Renal pelvis (tissue), 12 donors: ENCODE measurements at places on chromosomes 3 and 15.

- peak; percentile 31 for DNase-seq
Observed at GRCh38 chr3:186209810-186210752, 101.2 kb upstream of the ETV5 start.

GRCh38 chr15:70065006-70065722 is 32.6 kb downstream of the TLE3 start:
- no peak for DNase-seq

DNA sequence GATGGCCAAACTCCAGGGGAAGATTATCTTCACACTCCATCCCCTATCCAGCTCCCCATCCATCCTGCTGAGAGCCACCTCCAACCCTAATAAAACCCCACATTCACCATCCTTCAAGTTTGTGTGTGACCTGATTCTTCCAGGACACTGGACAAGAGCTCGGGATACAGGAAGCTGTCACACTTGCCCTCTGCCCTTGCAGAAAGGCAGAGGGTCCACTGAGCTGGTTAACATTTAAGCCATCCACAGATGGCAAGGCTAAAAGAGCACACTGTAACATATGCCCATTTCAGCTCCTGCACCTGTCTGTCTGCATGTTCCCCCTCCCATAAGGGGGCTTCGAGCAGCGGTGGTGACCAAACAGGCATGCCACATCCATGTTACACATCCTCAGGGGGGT is 29.8 kb downstream of the SETMAR start:
- no peak for DNase-seq

GRCh38 chr3:34884007-34884406 is 755.3 kb upstream of the ARPP21 start:
- no peak for DNase-seq

DNA sequence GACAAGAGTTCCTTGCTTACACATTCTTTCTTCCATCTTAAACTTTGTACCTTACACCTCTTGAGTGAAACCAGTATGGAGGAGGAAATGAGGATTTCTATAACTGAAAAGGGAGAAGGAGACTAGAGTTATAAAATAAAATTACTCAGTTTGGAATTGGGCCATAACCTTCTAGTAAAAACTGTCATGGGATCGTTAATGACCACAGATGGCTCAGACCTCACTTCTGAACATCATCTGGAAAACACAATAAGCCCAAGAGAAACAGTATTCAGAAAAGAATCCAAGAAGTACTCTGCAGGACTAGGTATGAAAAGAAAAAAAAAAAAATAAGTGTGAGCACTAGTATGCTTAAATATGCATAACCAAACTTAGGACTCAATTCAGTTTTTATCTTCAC is 12.1 kb downstream of the GAP43 start:
- no peak for DNase-seq

DNA sequence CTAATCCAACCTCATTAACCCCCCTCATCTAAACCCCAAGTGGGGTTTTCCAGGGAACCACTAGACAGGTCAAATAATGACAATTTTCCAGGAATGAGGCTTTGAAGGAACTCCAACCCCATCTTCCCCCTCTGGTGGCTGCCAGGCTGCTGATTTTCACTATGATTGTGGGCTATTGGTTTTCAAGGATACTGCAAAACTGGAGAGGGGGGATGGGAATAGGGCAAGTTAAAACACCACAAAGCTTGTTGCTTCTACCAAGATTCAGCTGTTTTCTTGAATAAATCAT is 10.4 kb upstream of the ZNF662 start:
- DNase-seq: no peak

DNA sequence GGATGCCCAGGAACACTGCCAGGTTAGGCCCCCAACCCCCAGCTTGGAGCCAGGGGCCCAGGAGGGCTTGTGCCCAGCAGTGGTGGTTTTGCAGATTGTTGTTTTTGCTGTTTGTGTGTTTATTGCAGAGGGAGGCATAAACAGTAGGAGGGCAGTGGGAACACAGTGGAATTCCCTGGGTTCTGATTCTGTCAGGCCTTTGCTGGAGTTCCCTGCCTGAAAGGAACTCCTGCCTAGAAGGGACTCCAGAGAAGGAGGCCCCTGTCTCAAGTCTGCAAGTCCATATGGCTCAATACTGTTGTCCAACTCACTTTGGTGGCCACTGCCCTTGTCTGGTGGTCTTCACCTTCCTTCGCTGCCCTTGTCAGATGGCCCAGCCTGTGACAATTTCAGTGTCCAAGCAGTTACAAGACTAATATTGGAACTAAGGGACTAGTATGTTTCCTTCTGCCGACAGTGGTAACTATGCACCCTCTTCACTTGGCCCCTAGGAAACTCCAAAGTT is 47.4 kb upstream of the RAB6B start:
- DNase-seq: no peak

- peak; percentile 85 for DNase-seq
Observed at GRCh38 chr3:141370065-141370533, 1.8 kb downstream of the ZBTB38 start.

DNA sequence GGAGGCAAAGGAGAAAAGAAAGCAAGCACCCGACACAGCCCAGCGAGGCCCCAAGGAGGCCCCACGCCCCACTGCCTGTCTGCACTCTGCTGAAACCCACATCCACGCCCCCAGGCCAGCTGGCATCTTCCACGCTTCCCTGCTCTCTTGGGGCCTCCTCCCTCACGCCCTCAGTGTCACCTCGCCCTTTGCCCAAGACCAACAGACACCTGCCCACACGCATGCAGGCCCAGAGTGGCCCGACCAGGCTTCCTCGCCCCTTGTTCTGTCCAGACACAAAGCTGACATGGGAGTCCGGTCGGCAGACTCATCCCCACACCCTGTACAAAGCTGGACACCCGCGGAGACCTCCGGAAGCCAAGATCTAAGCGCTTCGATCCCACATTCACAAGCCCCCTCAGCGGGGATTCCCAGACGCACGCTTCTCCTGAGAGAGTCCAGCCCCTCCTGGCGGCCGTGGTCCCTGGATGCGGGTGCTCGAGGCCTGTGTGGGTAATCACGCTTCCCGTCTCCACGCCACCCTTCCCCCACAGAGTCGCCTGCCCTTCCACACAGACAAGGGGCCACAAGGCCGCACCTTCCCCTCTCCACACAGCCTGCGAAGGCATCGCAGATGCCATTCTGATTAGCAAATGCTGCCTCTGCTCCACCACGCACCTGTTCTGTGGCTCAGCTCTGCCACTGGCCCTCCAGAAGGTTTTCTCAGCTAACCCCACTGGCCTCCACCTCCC is 176.6 kb downstream of the XXYLT1 start:
- peak; percentile 42 for DNase-seq

DNA sequence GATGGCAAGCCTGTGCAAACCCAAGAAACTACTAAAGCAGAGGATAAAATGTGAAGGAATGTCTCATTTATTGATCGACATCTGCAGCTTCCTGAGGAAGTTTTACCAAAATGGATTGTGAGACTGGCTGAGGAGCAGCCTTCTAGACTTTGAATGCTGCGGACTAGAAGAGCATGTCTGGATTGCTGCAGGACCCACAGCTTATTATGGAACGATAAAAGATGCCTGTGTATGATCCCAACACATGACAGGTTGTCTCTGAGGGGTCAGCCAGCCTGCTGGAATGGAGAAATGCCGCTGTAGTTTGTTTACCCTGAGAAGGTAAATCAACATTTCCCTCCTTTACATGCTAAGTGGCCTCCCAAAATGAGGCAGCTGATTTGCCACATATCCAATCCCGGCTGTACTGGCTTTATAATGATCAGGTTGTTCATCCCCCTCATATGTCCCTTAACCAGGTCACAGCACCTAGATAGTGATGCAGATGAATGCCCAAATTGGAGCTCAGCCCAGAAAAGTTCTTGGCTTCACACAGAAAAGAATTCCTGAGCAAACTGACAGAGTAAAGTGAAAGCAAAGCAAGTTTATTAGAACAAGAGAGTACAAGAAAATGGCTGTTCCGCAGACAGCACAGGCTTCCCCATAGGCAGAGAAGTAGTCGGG is 63.9 kb downstream of the IL12A start:
- DNase-seq: no peak

DNA sequence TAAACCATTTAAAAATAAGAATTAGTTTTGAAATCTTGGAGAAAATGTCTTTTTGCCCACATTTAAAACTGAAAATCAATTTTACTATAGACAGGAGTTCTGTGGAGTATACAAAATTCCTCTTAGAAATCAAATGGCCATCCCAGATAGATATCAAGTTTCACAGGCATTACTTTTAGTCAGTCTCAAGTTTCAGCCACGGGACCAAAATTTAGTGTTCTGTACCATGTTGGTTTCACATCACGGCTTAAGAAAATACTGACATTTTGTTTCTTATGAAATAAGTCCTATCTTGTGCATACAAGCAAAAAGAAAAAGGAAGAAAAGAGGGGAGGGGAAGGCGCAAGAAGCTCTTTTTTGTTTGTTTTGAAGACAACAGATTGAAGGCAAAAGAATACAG is 45.7 kb downstream of the EIF2AK4 start:
- DNase-seq: peak; percentile 37

DNA sequence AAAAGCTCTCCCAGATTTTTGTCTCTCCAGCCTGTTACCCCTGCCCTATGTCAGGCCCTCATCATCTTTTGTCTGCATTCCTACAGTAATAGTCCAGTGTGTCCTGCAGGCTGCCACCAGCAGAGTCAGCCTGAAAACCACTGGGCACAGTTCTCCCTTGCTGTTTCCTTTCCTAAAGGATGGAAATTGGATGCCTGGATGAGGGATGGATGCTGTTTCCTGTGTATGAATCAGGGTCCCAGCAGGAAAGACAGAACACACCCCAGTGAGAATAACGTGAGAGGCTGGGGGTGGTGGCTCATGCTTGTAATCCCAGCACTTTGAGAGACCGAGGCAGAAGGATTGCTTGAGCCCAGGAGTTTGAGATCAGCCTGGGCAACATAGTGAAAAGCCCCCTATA is 3.3 kb upstream of the SNX33 start:
- no peak for DNase-seq

GRCh38 chr3:25558121-25558520 is 106.6 kb downstream of the TOP2B start:
- DNase-seq: peak; percentile 73

GRCh38 chr3:81764665-81765064 is 3.2 kb upstream of the GBE1 start:
- DNase-seq: no peak

- DNase-seq: peak; percentile 84
Observed at GRCh38 chr3:129305592-129306091, 27.0 kb downstream of the HMCES start.

DNA sequence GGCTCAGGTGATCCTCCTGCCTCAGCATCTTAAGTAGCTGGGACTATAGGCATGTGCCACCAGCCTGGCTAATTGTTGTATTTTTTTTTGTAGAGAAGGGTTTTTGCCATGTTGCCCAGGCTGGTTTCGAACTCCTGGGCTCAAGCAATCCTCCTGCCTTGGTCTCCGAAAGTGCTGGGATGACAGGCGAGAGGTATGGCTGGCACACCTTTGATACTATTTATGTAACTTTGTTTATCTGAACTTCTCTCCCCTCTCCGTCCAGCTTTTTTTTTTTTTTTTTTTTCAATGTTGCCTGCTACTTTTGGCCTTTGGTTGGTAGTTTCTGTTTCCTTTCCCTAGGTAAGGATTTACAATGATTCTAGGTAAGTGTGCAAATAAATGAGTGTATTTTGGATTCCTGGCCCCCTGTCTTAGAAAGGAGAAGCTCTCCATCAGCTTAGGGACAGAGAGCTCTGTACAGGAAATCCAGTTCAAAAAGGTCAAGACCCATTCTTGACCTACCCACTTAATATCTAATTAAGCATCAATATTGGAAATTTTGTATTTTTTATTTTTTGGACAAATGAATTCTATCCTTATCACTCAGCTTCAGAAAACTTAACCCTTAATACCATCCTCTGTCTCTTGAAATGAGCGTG is 6.8 kb downstream of the ARL6IP5 start:
- DNase-seq: no peak

- DNase-seq: no peak
Observed at GRCh38 chr3:181330821-181331563, 341.5 kb upstream of the DNAJC19 start.

DNA sequence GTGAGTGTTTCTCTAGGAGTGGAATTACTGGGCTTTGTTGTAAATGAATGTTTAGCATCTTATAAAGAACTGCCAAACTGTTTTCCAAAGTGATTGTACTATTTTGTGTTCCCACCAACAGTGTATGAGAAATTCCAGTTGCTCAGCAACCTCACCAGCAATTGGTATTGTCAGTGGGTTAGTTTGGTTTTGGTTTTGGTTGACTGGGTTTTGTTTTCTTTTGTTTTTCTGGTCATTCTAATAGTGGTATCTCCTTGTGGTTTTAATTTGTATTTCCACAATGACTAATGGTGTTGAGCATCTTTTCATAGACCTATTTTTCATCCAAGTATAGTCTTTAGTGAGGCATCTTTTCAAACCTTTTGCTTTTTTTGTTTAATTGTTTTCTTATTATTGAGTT is 27.1 kb downstream of the FILIP1L start:
- DNase-seq: no peak

DNA sequence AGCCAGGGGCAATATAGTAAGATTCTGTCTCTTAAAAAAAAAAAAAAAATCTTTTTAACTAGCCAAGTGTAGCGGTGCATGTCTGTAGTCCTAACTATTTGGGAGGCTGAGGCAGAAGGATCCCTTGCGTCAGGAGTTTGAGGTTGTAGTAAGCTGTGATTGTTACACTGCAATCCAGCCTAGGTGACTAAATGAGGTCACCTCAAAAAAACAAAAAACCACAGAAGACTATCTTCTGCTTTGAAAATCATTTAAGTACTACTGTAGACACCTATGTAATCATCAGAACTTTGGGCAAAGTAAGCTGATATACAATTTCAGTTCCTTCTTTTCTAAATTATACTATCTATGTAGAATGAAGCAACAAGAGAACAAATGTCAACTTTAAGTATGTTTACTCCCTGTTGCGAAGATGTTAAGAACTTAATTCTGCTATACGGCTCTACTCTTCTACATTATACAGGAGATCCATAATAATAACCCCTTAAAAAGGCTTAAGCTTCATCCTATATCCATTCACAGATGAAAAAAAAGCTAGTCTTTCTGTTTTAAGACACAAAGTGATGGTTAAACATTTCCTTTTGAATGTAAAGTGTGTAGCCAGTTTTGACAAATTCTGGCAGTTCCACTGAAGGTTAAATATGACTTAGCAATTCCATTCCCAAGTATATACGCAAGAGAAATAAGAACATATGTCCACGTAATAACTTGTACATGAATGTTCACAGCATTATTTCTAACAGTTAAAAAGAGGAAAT is 15.2 kb downstream of the DAZL start:
- DNase-seq: no peak

- peak; percentile 81 for DNase-seq
Observed at GRCh38 chr3:72820415-72820814, 27.8 kb downstream of the SHQ1 start.

GRCh38 chr15:65032801-65033537 is 3.5 kb upstream of the MTFMT start:
- peak; percentile 76 for DNase-seq

- no peak for DNase-seq
Observed at GRCh38 chr15:53627279-53627678, 132.2 kb downstream of the WDR72 start.

DNA sequence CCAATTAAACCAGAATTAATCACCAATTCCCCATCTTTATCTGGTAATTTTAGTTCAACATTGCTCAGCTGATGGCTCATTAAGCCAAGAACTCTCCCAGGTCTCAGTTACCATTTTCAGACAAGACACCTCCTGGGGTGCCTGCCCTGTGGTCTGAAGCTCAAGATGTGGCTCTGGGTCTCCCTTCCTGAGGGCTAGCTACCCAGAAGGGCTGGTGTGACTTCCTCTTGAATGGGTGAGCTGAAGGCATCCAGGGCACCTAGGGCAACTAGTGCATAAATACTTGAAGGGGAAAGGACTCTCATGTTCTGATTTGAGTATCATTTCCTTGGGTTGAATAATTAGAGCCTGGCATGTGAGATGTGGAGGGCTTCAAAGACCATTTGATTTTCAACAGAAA is 6.7 kb upstream of the TM4SF1 start:
- no peak for DNase-seq
